ENCODE measurements at places on chromosomes 3 and 15. TPM values are rescaled to one million over a fixed set of nuclear protein-coding genes. Genes with fewer than 3 reads are reported as not detected.

DNA sequence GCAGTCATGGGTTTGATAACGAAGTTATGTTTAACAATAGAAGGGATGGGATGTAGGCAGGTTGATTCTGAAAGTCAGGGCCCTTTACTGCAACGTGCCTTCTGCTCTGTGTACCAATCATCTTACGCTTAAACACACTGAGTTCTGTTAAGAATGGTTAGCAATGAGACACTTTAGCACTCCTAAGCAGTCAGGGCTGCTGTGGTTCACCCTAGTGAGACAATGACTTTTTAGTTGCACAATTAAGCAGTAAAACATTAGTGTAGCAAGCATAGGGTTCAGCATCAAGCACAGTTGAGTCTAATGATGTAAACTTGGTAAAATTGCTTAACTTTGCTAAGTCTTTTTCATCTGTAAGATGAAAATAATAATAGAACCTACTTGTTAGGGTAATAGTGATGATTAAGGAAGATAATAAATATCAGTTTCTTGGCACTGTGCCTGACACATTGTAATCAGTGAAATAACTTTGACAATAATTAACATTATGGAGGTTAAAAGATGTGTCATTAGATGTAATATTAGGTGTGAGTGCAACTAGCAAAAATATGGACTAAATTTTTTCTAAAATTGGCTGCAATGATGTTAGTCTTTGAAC, 484.2 kb upstream of the THBS1 start:
- DNase-seq: no peak

- no peak for DNase-seq
Observed at GRCh38 chr3:3589715-3590130, 209.5 kb upstream of the LRRN1 start.

PLXNA1 gene
- total RNA-seq: 8.8 TPM

HYPK gene
- 14.0 TPM for total RNA-seq

Measured in activated CD4-positive, alpha-beta T cell treated with anti-CD3 and anti-CD28 coated beads for 36 hours (primary cell).